ENCODE measurements at places on chromosomes 1 and 21.

DNA sequence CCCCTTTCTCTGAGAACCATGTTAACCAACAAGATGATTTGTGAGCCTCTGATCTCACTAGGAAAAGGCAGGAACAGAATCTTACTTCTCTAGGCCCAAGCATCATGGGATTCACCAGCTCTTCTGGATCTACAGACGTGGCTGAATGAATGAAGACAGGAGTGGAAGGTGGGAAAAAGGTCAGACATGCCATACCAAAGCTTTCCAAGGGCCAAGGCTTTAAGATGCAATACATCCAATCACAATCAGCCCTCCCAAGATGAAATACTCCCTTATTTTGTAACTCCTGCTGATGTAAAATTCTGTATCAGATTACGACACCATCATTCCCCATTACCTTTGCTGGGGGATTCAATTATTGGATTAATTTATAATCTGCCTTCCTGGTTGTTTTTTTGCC, 80.9 kb downstream of the SSBP3 start:
- DNase-seq = no peak

DNA sequence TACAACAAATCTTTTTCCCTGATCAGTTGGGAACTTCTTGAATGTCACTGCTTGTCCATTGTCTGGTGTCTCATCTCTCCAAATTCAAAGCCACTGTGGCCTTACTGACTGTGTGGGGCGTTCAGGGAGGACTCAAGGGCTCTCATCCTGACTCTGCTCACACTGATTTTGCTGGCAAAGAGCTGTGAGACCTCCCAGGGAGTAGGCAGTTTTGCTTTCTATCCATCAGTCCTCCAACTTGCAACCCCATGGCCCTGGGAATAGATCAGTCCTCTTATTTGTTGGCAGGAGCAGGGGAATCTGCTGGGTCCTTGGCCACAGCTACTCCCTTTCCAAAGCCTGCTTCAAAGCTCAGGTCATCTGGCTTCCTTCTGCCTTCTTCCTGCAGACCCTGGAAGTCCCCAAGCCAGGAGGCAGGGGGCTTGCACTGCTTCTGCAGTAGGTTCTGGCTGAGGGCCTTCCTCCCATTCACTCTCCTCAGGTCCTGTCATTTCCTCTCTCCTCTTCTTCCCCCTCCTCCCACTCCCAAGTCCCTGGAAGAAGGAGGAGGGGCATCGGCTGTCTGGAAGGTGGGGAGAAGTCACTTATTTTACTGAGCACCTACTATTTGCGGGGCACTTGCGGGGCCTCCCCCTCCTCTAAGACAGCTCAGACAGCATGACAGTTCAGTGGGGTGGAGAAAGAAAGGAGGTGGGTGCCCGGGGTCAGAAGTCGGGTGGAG, 876 bp upstream of the NAV1 start:
- no peak for DNase-seq

DNA sequence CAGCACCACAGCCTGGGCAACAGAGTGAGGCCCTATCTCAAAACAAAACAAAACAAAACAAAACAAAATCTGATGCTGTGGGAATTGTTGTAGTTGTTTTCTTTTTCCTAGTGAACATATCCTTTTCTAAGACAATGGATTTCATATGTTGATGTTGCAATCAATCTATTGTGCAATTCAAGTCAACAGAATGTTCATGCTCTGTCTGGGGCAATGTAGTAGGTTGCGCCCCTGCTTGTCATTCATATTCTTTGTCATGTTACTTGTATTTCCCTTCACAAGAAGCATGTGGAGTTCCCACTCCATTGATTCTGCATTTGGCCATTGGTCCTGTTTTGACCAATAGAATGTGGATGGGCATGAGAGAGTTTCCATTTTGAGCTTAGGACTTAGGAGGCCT, 223.9 kb downstream of the DUSP10 start:
- DNase-seq = no peak

DNA sequence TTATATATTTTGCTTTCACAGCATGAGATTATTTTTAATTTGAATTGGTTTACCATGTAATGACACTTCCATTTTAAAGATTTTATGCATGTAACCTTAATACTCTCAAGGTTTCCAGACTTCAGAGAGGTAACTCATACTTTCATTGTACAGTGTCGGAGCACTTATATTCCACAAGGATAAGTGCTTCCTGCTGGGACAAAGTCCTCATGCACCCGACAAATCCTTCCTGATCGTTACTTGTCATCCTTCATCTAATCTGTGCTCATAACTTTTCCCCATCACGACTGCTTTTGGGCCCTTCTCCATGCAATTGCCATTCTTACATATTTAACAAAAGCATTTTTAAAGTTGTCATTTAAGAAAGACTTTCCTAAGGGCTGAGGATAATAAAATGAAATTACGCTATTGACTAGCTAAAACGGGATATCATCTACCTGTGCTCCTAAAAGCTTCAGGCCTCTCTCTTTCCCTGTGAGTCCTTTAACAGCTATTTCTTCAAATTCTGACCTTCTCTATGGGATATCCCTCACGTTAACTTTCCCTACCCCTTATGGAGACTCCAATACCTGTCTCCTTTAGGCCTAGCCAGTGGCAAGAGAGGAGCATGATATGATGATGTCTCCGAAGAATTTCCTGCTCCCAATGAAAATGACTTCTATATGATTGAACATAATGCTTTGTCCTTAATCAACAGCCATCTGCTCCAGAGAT, 59.3 kb downstream of the NCAM2 start:
- no peak for DNase-seq

GRCh38 chr1:46606255-46606965, 2.3 kb upstream of the MKNK1 start:
- no peak for DNase-seq

DNA sequence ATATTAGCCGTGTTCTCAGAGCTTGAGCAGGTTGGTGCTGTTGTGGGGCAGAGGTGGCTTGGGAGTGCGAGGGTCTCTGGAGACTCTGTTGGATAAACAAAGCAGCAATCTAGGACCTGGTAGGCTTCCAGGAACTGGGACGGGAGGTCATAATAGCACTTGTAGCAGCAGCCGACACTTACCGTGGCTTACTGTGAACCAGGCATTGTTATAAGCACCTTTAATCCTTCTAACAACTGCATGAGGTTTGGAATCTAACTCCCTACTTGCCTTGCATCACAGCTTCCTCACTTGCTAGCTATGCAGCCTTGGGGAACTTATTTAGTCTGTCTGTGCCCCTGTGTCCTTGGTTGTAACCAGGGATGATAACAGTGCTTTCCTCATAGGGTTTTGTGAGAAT, 94.9 kb downstream of the NAV1 start:
- no peak for DNase-seq

DNA sequence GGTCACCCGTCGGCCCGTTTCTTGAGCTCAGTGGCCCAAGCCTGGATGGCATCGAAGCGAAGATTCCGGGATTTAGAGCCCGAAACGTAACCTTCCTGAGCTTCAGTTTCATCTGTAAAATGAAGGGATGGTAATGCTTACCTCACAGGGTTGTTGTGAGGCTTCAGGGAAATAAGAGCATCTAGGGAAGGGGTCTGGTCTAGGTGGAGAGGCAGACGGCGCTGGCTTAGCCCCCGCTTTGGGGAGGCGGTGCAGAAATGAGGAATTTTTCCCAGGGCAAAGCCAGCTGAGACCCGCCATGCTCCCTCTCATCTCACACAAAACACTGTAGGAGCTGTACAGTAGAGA, 717 bp upstream of the MYCL start:
- DNase-seq = no peak

- DNase-seq = no peak
Observed at GRCh38 chr1:39184354-39184818, 20.1 kb upstream of the MACF1 start.

GRCh38 chr1:59361766-59362165, 64.9 kb downstream of the FGGY start:
- no peak for DNase-seq

DNA sequence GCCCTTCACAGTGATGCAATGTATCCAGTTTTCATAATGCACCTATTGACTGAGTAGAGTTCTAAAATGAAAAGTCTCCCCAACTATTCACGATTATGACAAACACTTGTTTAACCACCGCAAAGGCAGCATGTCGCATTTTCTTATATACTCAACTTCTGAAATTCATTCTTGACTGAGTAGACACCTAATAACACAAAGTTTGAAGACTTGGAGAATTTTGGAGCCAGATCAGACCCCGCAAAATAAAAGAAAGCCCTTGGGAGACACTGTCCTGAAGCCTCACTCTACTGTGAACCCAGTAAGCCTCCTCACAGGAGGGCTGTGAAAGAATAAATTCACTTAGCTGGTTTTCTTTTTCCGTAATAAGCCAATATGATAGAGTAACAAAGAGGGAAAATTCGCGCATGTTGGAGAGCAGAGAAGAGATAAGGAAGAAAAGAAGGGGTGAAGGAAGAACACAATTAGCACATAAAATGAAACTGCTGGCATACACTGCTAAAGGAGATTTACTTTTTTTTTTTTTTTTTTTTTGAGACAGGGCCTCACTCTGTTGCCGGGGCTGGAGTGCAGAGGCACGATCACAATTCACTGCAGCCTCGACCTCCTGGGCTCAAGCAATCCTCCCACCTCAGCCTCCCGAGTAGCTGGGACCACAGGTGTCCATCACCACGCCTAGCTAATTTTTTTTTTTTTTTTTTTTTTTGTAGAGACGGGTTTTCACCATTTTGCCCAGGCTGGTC, 492 bp upstream of the COLGALT2 start:
- DNase-seq = no peak

DNA sequence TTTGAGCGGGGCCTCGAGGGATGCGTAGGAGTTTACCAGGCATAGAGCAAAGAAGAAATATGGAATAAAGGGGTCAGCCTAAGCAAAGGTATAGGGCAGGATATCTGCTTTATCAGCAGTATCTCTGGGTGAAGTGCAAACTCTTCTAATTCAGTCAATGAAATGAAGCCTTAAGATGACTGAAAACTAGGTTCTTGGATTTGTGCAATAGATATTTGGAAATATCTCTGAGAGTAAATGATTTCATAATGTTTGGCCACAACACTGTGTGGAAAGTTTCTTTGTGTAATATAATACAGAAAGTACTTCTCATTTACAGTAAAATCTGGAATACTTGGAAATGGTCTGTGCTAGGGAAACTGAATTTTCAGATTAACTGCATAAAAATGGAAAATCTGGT, 26.1 kb downstream of the KCNJ15 start:
- no peak for DNase-seq

DNA sequence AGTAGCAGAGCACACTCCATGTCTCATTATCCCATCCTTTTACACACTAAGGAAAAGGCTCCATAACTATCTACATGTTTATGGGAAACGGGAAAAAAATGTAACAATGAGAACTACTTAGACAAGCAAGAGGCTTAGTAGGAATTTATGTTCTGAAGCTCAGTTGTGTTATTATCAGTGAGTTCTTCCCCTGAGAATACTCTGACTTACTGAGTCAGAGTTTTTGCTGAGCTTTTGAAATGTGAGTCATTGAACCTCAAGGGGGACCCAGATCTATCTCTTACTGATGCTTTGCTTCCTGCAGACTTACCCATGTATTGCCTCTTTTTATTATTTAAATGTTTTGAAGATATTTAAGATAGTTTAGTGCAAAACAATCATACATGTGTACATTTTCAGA, 20.1 kb downstream of the CFHR5 start:
- DNase-seq = no peak

- no peak for DNase-seq
Observed at GRCh38 chr1:237164406-237165352, 122.7 kb downstream of the RYR2 start.

GRCh38 chr1:14113841-14114567, 414.0 kb downstream of the PRDM2 start:
- no peak for DNase-seq

DNA sequence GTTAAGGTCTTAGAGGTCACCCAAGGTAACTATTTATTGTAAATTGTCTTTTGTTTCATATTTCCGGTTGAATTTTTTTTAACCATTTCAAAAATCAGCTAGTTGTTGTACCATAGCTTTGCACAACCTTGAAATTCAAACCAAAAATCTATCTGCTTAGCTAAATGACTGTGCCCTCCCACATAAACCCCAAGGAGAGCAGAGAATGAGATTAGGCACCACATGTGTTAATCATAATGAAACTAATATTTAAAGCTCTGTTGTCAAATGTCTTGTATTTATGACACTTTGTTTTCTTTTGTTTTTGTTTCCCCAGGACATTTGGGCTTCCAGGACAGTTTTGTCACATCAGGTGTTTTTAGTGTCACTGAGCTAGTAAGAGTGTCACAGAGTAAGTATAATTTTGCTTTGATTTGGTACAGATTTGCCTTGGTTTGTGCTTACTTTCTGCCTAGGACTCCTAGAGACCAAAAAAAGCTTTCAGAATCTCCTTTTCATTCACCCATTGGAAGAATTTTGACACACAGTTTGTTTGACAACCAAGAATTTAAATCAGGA, 249.9 kb downstream of the NFIA start:
- DNase-seq = no peak

DNA sequence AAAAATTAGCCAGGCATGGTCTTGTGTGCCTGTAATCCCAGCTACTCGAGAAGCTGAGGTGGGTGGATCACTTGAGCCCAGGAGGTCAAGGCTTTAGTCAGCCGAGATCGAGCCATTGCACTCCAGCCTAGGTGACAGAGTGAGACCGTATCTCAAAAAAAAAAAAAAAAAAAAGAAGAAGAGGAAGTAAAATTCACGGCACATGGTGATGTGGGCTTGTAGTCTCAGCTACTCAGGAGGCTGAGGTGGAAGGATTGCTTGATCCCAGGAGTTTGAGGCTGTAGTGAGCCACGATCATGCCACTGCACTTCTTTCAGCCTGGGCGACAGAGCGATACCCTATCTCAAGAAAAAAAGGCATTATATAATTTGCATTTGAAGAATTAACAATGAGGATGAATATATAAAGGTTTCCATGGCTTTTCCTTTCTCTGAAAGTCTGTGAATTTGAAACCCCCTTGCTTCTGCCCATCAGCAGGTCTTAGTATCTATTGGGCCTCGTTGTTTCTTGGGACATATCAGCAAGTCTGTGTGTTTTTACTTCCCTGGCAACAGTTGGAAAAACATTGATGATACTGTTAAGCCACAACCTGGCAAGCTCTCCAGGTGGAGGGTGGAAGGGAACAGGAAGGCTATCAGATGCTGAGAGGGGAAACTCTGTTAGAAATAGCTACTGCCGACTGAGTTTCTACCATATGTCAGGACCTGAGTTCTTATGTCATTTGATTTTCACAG, 4.6 kb upstream of the PLA2G2D start:
- no peak for DNase-seq

DNA sequence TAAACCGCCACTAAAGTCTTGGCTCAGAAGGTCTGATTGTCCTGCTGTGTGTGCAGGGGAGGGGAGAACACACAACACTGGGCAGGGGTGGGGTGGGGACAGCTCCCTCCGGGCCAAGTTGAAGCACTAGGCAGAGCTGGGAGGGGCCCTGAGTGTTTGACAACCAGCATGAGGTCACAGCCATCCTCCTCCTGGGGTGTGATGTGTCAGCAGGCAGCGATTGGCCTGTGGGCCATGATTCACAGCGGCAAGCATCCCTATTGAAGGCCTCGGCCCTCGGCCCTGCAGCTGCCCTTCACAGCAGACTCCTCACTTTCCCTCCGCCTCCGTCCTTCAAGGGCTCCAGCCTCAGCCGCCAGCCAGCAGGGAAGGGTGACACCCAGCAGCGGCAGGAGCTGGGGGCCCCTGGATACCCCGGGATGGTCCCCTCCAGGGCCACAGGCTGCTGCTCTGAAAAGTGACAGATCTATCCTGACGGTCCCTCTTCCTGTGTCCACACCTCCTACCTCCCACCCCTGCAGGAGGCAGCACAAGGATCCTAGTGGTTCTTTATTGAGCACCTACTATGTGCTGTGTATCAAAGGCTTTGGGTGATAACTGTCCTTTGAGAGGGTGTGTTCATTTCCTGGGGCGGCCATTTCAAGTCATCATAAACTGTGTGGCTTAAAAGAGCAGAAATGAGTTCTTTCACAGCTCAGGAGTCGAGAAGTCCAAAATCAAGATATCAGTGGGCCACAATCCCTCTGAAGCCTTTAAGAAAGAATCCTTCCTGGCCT, 66.0 kb upstream of the SLC25A33 start:
- DNase-seq = peak; percentile 35

Measured in 8988T (cell line).